Skeletal muscle cell (primary cell): ENCODE measurements at places on chromosomes 3 and 15.

DNA sequence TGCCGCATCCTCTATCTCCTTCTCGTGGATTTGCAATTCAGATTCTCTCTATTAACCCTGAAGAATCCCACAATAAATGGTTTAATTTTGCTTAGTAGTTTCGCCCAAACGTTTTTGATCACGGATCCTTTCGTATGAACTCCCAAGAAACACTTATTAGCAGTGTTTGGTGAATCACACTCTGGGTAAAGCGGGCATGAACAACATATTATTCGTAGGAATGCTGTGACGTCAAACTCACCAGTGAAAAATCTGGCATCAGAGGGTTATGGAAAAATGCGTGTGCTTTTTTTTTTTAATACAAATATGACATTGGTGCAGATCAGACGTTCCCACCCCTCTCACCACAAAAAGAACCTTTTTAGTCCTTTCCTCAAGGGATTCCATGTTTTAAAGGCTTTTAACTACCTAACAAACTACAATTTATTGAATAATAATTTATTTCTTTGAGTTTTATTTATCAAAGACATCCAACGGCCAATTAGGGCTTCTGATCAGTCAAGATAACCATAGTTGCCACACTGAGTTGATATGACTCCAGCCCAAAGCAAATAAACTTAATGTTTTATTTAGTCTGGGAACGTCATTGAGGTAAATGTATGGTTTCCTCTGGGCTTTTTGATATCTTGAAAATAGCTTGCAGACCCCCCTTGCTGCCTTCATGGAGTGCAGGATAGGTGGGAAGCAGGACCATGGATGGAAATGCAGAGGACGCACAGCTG is 45.5 kb upstream of the CGNL1 start:
- DNase-seq: no peak

DNA sequence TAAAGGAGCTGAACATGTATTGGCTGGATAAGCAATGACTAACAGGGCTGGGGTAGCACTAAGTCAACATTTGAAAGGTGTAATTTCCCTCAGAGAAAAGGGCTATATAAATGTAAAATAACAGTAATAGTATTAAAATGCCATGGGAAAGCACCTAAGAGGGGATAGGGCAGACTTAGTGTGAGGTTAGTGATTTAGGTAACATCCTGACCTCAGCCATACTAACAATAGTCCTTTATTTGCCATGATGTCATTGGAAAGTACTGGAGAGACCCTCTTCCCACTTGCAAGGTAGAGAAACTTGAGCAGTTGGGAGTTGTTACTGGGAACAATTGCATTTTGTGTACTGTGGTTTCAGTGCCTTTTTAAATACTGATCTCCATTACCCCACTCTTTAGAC is 103.4 kb downstream of the LSAMP start:
- no peak for DNase-seq

- DNase-seq: no peak
These were observed 48.5 kb upstream of the XCR1 start for GRCh38 chr3:46075816-46076215.

- DNase-seq: peak; percentile 71
These were observed 5.8 kb upstream of the TOPAZ1 start for GRCh38 chr3:44235604-44236484.

DNA sequence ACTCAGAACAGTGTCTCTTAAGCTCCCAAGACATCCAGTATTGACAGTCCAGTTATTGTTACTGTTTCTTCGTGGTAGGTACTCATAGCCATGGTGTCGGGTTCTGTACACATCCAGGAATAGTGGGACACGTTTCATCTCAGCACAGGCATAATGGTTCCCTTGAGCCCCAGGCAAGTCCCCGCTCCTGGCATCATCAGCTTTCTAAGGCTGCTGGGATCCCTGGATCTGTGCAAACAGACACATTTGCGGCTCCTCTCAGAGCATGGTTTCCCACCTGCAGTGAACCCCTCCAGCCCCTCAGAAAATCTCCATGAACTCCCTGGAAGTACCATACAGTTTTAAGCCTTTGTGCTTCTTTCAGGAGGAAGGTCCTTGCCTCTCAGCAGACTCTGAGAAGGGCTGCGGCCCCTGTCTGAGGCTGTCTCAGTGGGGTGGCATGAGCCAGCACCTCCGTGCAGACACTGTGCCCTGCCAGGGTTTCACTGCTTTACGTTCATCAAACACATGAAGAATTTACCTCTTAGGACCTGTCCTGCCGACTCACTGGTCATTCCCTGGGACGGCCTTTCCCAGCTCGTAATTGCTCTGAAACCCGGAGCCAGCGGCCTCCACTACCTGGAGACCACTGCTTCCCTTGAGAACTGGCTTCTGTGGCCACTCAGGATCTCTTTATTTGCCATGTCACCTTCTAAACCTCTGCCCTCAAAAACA is 124.9 kb downstream of the LRRK1 start:
- no peak for DNase-seq
